Right ventricle myocardium superior (tissue), 1 donor: ENCODE measurements at places on chromosomes 11 and 22.

- DNase-seq = no peak
Observed at GRCh38 chr22:39503630-39504029, 1.5 kb downstream of the MIEF1 start.

- no peak for DNase-seq
Observed at GRCh38 chr11:3970108-3970507, 114.6 kb downstream of the STIM1 start.

DNA sequence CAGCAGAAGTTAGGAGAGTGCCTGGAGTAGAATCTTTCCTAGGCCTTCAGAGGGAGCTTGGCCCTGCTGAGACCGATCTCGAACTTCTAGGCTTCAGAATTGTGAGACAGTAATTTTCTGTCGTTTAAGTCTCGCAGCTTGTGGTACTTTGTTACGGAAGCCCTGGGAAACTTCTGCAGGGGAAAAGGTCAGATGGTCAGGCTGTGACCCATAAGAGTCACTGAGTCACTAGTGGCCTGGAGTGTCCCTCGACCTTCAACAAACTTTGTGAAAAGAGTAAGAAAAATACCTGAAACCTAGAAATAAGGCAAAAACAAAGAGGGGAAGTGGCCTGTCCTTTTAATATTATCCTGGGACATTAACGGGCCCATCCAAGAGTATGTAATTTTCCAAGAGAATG, 34.6 kb downstream of the CSNK2A3 start:
- DNase-seq = no peak

- DNase-seq = no peak
Observed at GRCh38 chr11:76337923-76338322, 43.0 kb downstream of the THAP12 start.

- no peak for DNase-seq
Observed at GRCh38 chr11:47005441-47005840, 68.9 kb downstream of the CSTPP1 start.

GRCh38 chr11:25970726-25971508, 361.0 kb upstream of the ANO3 start:
- DNase-seq = no peak

DNA sequence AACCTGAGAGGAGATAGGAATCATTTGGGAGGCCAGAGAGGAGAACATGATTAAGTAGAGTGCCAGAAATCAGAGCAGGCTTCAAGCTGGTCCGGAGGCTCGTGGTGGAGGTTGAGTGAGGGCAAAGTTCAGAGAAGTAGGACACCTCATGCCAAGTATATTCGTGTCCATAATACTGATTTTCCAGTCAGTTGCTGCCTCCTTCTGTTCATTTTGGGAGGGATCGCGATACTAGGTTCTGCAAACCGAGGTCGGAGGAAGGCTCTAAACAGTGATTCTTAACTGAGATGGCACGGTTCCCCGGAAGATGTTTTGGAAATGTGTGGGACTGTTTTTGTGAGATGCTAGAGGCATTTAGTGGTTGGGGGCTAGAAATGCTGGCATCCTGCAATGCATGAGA, 13.6 kb upstream of the CD3E start:
- DNase-seq = no peak
